Articular chondrocyte of knee joint (primary cell): ENCODE measurements at places on chromosomes 6 and 20. TPM values are rescaled to one million over a fixed set of nuclear protein-coding genes. Genes with fewer than 3 reads are reported as not detected.

The EPPIN gene
- not detected in 2 replicates for total RNA-seq

The MICA gene
- 12.6 and 15.9 TPM in 2 replicates for total RNA-seq

The SLC4A11 gene
- 0.54 and 1.2 TPM in 2 replicates for total RNA-seq

The SLC26A8 gene
- total RNA-seq: 0.32 TPM in 1 of 2 replicates, not detected in the other

The PTK6 gene
- 0.11 and 0.13 TPM in 2 replicates for total RNA-seq

The BNIP5 gene
- not detected in 2 replicates for total RNA-seq
